ENCODE measurements at places on chromosomes 3 and 15. TPM values are rescaled to one million over a fixed set of nuclear protein-coding genes. Genes with fewer than 3 reads are reported as not detected.

- no peak for DNase-seq
Observed at GRCh38 chr3:123799544-123800361, 84.4 kb downstream of the MYLK start.

The ERC2 gene
- 0.16 TPM for total RNA-seq

The MST1R gene
- total RNA-seq = 2.3 TPM

The NLGN1 gene
- total RNA-seq = not detected

GRCh38 chr3:87196879-87197278, 30.2 kb upstream of the CHMP2B start:
- no peak for DNase-seq

DNA sequence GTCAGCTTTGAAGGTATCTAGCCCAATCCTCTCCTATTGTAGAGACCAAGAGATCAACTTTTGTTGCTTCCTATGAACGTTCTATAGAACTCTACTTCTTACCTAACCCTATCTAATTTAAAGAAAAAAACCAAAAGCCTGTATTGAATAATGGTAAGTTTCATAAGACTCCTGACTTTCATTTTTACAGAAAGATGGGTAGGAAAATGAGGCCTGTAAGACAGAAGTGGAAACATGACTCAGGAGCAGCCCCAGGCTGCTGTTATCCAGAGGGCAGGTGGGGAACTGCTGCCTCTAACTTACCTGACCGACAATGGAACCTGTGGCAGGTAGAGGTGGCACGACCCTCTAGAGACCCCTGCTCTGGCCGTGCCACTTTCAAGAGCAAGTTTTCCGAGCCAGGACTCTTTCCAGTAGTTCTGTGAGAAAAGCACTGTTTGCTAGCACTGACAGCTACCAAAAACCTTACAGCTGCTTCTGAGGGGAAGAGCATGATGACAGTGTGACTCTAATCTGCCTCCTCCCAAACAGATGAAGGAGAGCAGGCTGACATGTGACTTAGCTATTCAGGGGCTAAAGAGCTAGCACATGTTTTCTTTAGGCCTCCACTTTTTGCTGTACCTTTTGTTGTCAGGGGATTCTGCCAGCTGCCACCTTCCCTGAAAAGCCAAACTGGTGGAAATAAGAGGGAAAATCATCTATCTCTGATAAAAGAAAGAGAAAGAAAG, 17.5 kb downstream of the POPDC2 start:
- DNase-seq = no peak

Measured in GM12878 (cell line).